ENCODE measurements at places on chromosomes 1 and 21. TPM values are rescaled to one million over a fixed set of nuclear protein-coding genes. Genes with fewer than 3 reads are reported as not detected.

DNA sequence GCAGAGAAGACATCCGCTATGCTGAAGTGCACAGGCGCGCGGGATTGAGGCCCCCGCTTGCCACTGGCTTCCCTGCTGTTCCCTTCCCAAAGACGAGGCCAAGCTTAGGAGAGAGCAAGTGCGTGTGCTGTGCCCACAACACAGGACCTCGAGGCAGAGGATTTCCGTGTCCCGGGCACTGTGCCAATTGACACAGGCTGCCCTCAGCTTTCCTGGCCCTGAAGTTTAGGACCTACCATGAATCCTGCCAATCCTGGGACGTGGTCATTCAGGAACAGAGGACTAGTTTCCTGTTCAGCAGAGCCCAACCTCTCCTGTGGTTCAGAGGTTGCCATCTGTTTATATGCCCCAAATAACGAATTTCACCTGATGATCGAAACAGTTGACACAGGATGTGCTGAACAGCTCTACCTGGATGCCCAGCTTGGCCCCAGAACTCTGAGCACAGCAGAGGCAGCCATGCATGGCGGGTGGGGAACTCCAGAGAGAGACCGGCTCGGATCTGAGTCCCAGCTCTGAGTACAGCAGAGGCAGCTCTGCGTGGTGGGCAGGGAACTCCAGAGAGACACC lies 22.0 kb downstream of the SLC37A1 start:
- H3K36me3 ChIP-seq = no peaks in the 10 kb centered on the region
- H3K4me1 ChIP-seq = no peaks in the 10 kb centered on the region
- H3K27ac ChIP-seq = no peak overlapping the region
- DNase-seq = no peak
- H3K27me3 ChIP-seq = no peaks in the 10 kb centered on the region

- no peaks in the 10 kb centered on the region for H3K4me1 ChIP-seq
- DNase-seq = no peak
- no peak overlapping the region for H3K4me3 ChIP-seq
- H3K36me3 ChIP-seq = no peaks in the 10 kb centered on the region
These were observed 51.6 kb downstream of the PCBP3 start for GRCh38 chr21:45695086-45695485.

GRCh38 chr1:175036476-175036875 lies 13.3 kb upstream of the MRPS14 start:
- no peak overlapping the region for H3K4me3 ChIP-seq
- H3K36me3 ChIP-seq = no peaks in the 10 kb centered on the region
- no peak for DNase-seq
- H3K4me1 ChIP-seq = no peaks in the 10 kb centered on the region
- H3K27me3 ChIP-seq = no peaks in the 10 kb centered on the region
- no peak overlapping the region for H3K27ac ChIP-seq

DNA sequence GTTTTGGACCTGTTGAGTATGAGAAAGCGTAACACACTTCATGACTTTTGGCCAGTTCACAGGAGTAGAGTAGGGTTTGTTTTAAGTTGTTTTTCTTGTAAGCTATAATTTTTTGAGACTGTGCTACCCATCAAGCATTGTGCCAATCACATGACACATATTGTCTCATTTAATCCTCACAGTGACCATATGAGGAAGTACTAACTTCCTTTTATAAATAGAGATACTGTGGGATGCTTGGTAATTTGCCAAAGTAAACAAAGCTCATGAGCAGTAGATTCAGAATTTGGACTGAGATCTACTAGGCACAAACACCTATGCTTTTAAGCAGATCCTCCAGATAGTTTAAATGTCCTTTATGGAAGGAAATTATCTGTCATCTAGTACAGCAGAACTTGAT lies 178.3 kb downstream of the CACNA1E start:
- no peaks in the 10 kb centered on the region for H3K4me1 ChIP-seq
- H3K27me3 ChIP-seq = no peaks in the 10 kb centered on the region
- H3K4me3 ChIP-seq = no peak overlapping the region
- no peak for DNase-seq

DNA sequence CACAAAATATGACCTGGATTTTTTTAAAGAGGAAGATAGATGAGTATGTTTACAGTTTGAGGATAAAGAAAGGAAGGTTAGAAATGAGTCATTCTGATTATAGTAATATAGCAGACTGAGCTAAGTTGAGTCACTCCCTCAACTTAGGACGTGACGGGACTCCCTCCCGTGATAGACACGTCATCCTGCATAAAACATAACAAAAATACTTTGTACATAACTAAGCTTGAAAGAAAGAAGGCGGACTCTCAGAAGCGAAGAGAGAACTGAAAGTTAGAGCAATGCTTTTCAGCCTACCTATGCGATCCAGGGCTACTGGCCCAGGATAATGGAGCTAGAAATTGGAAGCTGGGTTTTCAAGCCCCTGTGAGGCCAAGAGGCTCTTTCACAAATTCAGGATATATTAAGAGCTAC lies 53.0 kb upstream of the DESI2 start:
- DNase-seq = no peak
- H3K27ac ChIP-seq = no peak overlapping the region
- no peaks in the 10 kb centered on the region for H3K36me3 ChIP-seq
- H3K27me3 ChIP-seq = no peaks in the 10 kb centered on the region
- H3K4me1 ChIP-seq = no peaks in the 10 kb centered on the region

DNA sequence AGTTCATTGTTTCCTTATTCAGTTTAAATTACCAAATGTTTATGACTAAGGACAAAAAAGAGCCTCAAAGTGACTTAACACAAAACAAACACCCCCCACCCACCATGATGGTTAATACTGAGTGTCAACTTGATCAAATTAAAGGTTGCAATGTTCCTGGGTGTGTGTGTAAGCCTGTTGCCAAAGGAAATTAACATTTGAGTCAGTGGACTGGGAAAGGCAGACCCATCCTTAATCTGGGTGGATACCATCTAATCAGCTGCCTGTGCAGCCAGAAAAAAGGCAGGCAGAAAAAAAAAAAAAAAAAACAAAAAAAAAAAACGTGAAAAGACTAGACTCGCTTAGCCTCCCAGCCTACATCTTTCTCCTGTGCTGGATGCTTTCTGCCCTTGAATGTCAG lies 543.4 kb downstream of the NEGR1 start:
- no peaks in the 10 kb centered on the region for H3K27me3 ChIP-seq
- no peak overlapping the region for H3K27ac ChIP-seq
- no peak for DNase-seq
- no peaks in the 10 kb centered on the region for H3K4me1 ChIP-seq
- no peaks in the 10 kb centered on the region for H3K36me3 ChIP-seq
- no peak overlapping the region for H3K4me3 ChIP-seq

DNA sequence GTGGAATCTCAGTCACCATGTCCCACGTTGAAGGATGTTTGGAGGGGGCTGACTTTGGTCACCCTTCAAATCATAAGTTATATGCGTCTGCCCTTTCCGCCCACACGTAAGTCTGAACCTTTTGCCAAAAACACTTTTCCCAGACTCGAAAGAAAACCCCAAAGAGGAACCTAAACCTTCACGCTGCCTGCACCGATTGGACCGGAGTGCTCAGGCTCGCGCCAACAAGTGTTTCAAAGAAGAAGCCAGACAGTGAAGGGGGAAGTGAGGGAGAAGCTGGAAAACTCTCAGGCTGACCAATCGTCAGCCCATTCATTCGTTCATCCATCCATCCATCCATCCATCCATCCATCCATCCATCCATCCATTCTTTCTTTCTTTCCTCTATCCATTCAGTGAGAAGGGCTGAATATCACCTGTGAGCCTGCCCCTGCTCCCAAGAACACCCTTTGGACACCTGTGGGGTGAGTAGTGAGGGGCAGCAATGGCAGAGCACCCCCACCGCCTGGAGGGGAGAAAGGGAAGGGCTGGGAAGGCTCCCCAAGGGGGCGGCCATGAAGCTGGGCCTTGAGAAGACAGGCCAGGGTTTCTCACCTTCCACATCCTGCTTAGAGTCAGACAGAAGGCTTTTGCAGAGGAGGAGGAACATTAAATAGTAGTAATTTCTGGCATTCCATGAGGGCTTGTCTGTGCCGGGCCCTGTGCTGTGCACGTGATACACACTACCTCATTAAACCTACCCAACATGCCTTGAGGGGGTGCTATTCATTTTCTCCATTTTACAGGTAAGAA lies 27.1 kb upstream of the RUNX3 start:
- no peaks in the 10 kb centered on the region for H3K4me1 ChIP-seq
- no peak overlapping the region for H3K4me3 ChIP-seq
- H3K36me3 ChIP-seq = no peaks in the 10 kb centered on the region
- no peak overlapping the region for H3K27ac ChIP-seq

- no peaks in the 10 kb centered on the region for H3K4me1 ChIP-seq
- no peak for DNase-seq
- H3K4me3 ChIP-seq = no peak overlapping the region
- H3K27ac ChIP-seq = no peak overlapping the region
These were observed 189.8 kb downstream of the CLIC6 start for GRCh38 chr21:34858559-34858958.

DNA sequence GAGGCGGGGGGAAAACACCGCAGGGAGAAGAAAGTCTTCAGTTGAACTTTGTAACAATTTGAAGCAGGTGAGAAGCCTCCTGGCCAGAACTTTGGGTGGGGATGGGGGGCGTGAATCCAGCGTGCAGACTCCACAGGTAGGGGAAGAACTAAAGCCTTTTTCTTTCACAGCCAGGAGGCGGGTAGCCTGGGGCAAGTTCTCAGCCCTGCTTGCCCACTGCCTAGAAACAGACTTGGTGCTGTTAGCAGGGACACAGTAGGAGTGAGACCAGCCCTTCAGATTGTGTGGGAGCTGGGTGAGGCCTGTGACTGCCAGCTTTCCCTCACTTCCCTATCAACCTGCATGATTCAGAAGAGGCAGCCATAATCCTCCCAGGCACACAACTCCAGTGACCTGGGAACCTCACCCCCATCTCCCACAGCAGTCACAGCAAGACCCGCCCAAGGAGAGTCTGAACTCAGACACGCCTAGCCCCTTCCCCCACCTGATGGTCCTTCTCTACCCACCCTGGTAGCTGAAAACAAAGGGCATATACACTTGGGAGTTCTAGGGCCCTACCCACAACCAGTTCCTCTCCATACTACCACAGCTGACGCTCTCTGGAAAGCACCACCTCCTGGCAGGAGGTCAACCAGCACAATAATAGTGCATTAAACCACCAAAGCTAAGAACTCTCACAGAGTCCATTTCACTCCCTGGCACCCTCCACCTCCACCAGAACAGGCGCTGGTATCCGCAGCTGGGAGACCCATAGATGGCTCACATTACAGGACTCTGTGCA lies 83.5 kb upstream of the CDC42BPA start:
- H3K36me3 ChIP-seq = no peaks in the 10 kb centered on the region
- H3K4me3 ChIP-seq = no peak overlapping the region
- H3K4me1 ChIP-seq = no peaks in the 10 kb centered on the region

DNA sequence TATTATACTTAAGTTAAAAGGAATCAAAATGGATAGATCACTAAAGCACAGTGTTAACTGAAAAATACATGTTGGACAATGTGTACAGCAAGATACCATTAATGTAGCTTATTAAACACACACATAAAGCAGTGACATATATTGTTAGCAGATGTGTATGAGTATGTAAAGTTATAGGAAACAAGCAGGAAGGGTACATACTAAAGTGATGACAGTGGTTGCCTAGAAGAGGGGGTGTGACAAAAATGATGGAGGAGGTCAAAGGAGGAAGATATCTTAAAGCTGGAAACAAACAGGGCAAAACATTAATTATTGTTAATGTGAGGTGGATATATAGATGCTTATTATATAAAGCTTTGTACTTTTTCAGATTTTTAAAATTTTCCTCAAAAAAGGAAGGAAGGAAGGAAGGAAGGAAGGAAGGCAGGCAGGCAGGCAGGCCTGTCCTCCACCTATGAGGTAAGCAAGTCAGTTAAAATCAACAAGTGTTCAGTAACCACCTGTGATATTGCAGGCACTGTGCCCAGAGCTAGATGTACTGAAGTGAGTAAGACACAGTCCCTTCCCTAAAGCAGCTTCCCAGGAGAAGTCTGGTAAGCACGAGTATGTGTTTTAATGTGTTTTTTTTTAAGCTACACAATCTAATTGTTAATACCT lies 252.9 kb upstream of the NR5A2 start:
- H3K4me3 ChIP-seq = no peak overlapping the region
- H3K4me1 ChIP-seq = no peaks in the 10 kb centered on the region
- no peaks in the 10 kb centered on the region for H3K27me3 ChIP-seq

- no peaks in the 10 kb centered on the region for H3K4me1 ChIP-seq
- no peaks in the 10 kb centered on the region for H3K27me3 ChIP-seq
- DNase-seq = no peak
These were observed 146.1 kb upstream of the FGGY start for GRCh38 chr1:59150577-59151386.

DNA sequence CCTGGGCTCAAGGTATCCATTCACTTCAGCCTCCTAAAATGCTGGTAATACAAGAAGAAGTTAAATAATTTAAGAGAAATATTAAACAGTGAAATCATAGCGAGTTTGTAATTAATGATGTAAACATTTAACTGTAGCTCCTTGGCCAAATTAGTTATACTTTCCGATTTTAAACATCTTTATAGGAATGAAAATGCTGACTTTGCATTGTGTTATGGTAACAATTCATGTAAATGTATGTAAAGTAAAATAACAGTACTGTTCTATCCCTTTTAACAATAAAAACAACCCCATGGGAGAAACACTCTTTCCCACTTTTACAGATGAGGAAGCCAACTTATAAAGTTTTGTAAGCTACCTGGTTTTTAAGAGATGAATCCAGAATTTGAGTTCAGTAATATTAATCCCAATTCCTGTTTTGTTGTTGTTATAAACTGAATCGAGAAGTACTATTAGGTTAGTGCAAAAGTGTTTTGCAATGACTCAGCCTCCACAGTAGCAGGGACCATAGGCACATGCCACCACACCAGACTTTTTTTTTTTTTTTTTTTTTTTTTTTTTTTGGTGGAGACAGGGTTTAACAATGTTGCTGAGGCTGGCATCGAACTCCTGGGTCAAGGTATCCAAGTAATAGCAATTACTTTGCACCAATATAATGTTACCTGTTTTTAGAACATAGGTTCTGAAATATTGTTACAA lies 1360.4 kb downstream of the BRINP3 start:
- no peaks in the 10 kb centered on the region for H3K36me3 ChIP-seq
- no peak overlapping the region for H3K27ac ChIP-seq
- no peak for DNase-seq
- H3K4me1 ChIP-seq = no peaks in the 10 kb centered on the region
- H3K27me3 ChIP-seq = no peaks in the 10 kb centered on the region

GRCh38 chr1:82401116-82401515 lies 600.4 kb downstream of the ADGRL2 start:
- H3K4me1 ChIP-seq = no peaks in the 10 kb centered on the region
- H3K27me3 ChIP-seq = no peaks in the 10 kb centered on the region
- DNase-seq = no peak

GRCh38 chr1:147522775-147523174 lies 18.5 kb upstream of the BCL9 start:
- no peak overlapping the region for H3K4me3 ChIP-seq
- no peaks in the 10 kb centered on the region for H3K4me1 ChIP-seq
- no peaks in the 10 kb centered on the region for H3K36me3 ChIP-seq
- no peak for DNase-seq

DNA sequence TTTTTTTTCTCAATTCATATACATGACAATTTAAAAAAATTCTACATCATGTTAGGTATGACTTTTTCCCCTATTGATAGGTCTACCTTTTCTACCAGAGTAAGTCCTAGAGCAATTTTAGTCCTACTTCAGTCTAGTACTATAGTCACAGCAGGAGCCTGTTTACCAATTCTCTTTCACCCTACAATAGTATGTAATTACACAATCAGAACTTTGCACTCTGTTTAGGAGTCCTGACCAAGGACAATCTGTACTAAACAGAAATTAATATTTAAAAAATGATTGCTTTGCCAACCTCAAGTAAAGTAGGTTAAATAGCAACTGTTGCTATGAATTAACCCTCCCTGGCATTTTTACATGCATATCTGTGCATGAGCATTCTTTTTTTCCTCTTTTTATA lies 810 bp upstream of the CYP4A11 start:
- H3K4me3 ChIP-seq = no peak overlapping the region
- no peaks in the 10 kb centered on the region for H3K27me3 ChIP-seq
- no peaks in the 10 kb centered on the region for H3K36me3 ChIP-seq
- no peak for DNase-seq

PRELP gene
- total RNA-seq = 3.9 TPM

RFX5 gene
- 10.8 TPM for total RNA-seq

RNF223 gene
- 0.12 TPM for total RNA-seq
